ENCODE measurements at places on chromosomes 4 and X.
A peak's percentile ranks its signal among the peaks of the same experiment; 100 is the strongest.

DNA sequence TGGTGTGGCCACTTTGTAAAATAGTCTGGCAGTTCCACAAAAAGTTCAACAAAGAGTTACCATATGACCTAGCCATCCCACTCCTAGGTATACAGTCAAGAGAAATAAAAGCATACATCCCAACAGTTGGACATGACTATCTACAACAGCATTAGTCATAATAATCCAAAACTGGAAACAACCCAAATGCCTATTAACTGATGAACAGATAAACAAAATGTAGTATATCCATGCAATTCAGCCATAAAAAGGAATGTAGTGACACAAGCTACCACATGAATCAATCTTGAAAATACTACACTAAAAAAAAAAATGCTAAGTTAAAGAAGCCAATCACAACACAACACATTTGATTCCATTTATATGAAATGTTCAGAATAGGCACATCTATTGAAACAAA, 16.1 kb downstream of the MED14 start:
- no peak for DNase-seq

DNA sequence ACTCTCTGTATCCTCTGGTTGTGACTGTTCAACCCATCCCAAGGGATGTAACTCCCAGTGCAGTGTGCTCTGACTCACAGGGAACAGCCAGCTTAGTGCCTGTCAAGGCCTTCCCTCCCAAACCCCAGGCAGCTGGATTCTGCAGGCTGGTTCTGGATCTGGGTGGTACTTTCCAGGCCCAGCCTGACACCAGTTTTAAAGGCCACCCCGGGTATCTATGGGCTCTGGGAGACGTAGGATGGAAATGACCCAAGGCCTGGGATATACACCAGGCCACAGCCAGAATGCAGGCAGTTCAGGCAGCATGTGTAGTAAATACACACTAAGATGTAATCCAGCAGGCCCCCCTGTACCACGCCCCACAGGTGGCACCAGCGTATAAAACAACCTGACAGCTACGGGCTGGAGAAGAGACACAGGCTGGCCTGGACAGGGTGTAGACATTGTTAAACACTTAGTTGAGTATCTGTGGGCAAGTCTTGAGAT, 64.2 kb downstream of the SPINK2 start:
- no peak for DNase-seq

DNA sequence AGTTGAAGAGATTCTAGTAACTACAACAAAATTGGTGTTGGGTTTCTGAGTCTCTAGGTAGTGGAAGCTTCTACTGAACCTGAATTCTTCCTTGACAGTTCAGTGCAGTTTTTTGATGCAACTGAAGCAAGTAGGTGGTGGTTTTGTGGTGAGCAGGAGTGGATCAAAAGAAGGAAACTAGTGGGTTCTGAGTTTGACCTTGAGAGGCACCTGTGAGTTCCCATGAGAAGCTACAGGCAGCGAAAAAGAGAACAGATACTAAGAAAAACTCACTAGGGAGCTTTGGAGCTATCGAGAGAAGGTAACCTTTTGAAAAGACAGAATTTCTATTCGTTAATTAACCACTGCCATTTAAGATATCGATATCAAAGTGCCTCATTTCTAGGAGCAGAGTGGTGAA, 145.2 kb downstream of the PDHA2 start:
- DNase-seq, result no peak

DNA sequence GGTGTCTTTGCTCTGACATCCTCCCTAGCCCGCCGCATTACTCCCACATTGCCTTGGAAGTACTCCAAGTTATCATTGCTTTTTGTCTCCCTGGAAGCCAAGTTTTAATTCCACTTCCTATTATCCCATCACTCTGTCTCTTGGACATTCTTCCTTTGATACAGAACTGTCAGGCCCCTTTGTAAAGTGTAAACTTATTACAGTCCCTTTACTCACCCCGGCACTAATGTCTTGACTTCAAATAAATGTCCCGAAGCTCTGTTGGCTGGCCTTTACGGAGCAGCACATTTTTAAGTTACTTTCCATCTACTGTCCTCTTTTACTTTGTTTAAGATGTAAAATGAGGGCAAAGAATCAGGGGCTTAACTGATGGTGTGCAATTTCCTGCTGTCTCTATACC, 223.5 kb upstream of the IGFBP7 start:
- DNase-seq, result no peak

DNA sequence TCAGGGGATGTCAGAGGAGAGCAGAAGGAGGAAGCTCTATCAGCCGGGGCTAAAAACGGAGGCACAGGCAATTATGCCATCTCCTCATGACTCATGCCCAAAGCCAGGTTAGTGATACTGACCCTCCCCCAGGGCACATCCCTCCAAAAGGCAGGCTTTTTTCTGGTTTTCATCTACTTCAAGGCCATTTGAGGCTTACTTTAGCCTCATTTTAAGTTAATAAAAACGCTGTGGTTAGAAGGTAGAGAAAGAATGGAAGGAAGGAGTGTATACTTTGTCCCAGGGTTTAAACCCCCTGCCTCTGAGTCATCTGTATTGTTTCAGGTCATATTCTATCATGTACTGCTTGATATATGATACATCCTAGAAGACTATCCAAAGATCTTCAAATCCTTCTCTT, 89.7 kb upstream of the NDP start:
- no peak for DNase-seq

DNA sequence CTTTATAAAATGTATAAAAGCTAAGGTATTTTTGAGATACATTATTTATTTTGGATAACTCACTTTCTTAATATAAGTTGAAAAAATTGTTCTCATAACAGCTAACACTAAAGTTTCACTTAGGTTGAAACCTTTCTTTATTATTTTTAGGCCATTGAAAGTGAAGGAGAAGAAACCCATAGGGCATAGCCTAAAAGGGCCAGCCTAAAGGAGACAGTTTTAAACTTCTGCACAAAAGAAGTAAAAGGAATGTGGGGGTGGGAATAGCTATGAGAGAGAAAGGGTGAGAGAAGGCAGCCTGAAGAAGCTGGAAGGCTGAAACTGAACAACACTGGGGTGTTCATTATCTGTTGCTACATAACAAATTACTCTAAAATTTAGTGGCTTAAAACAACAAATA, 57.6 kb upstream of the RAPGEF2 start:
- no peak for DNase-seq

DNA sequence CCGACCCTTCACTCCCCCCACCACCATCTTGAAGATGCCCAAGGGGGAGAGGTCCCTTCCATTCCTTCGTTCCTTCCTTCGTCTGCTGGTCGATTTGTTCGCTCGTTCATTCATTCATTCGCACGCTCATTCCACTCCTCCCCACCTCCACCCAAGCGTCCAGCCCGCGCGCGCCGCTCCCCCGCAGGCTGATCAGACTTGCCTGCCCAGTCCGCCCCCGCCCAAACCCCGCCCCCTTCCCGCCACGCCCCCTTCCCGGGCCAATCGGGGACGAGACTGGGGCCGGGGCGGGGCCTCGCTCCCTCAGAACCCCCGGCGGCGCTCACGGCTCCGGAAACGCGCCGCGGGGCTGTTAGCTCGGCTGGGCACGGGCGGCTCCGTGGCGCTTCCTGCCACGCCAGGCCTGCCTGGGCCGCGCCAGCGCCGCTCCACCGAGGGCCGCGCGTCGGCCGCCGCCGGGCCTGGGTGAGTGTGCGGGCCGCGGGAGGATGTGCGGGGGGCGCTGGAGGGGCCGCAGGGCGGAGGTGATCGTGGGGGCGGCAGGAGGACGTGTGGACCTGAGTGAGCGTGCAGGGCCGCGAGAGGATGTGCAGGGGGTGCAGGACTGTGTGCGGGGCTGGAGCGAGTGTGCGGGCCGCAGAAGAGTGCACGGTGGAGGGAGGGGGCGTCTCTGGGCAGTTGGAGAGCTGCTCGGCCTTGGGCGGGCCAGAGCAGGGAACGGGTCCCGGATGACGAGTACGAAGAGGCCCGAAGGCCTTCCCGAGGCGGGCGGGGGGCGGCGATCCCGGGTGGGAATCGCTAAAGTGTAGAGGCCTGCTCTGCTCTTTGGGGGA, at the start of gene ZNF275:
Gene ZNF275, plus strand, starts transcription at position 333 of the 833 bp plus-strand sequence. CDS start 2,527 bp downstream, outside the sequence.
- peak; percentile 76 for DNase-seq

GRCh38 chrX:41449131-41449530, 2.0 kb downstream of the NYX start:
- no peak for DNase-seq

DNA sequence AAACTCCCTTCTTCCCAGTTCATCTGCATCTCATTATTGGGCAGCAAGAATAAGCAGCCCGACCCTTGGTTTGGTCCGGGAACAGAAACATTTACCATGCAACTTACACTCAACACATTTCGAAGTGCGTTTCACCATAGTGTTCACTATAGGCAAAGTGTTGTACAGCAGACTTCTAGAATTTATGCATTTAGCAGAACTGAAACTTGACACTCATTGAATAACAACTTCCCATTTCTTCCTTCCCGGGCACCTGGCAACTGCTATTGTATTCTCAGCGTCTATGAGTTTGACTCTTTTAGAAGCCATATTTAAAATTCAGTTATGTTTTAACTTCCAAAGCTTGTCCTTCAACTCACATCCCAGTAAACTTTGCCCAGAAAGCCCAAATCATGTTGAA, 840.6 kb downstream of the NLGN4X start:
- no peak for DNase-seq

DNA sequence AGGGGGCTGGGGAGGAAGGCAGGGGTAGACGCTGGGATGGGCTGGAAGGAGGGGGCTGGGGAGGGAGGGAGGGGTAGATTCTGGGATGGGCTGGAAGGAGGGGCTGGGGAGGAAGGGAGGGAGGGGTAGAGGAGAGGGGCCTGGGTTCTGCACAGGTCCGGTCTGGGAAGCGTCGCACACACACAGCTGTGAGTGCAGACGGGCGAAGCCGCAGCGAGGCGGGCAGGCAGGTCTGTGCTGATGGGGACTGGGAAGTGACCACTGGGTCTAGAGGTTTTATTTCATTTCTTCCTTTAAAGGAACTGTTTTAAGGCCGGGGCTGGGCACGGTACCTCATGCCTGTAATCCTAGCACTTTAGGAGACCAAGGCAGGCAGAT, 69.1 kb upstream of the MXD4 start:
- no peak for DNase-seq

DNA sequence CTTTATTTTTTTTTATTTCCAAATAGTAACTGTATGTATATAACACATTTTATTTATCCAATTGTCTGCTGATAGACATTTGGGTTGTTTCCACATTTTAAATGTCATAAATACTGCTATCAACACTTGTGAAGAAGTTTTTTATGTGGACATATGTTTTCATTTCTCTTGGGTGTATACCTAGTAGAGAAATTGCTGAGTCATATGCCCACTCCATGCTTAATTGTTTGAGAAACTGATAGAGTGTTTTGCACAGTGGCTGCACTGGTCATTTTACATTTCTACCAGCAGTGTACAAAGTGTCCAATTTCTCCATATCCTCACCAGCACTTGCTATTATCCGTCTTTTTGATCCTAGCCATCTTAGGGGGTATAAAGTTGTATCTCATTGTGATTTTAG, 567.8 kb downstream of the GBA3 start:
- DNase-seq, result no peak

DNA sequence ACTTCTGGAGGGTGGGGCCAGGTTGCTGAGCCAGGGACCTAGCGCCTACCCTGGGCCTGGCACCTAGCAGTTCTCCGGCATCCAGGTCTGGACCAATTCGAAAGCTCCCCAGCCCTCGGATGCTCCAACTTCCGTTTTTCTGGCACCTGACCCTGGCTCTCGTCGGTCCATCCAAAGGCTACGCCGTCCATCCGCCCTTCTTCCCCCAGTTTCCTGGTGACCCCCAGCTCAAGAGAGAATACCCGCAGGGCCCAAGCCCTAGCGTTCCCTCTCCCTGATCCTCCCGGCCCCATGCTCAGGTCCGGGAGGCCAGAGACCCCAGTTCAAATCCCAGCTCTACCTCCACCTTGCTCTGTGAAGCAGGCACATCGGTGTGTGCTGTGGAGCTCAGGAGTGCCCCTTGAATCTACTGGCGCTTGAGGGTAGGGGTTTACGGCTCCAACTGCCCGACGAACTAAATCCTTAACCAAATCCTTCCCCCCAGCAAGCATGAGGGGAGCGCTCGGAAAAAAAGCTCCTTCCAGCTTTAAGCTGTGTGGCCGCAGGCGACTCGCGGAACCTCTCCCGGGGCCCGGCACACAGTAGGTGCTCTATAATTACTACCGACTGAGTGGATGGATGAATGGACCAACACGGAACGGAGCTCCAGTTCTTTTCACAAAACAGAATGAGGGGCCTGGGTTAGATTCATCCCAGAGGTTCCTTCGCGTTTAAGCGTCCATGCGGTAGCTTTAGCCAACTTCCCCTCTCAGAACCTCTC, 1.1 kb downstream of the CRMP1 start:
- DNase-seq, result no peak

DNA sequence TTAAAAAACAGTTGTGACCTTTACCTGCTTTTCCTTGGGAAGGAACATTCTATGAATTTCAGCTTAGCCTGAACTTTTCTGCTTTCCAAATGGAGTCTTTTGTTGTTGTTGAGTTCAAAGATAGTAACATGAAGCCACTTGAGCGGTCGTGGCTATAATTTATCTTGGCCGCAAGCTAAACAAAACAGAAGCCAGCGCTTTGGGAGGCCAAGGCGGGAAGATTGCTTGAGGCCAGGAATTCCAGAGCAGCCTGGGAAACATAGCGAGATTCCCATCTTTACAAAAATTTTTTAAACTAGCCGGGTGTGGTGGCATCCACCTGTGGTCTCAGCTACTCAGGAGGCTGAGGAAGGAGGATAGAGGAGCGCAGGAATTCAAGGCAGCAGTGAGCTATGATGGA, 29.9 kb downstream of the TKTL1 start:
- DNase-seq, result no peak

DNA sequence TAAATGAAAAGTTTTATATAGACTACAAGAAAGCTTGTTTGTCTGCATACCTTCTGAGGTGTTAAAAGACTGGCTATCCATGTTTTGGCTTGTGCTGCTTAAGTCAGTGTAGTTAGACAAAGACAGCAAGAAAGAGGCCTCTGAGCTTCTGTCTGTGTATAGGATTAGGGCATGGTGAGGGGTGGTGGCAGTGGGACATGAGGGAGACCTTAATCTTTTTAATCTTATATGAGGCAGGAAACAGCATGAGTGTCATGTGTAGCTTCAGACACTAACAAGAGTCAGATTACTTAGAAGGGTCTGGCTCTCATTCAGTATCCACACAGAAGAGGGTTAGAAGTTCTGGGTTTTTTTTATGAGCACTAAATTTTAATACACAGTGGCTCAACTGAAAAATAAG, 213.3 kb downstream of the GABRG1 start:
- no peak for DNase-seq

DNA sequence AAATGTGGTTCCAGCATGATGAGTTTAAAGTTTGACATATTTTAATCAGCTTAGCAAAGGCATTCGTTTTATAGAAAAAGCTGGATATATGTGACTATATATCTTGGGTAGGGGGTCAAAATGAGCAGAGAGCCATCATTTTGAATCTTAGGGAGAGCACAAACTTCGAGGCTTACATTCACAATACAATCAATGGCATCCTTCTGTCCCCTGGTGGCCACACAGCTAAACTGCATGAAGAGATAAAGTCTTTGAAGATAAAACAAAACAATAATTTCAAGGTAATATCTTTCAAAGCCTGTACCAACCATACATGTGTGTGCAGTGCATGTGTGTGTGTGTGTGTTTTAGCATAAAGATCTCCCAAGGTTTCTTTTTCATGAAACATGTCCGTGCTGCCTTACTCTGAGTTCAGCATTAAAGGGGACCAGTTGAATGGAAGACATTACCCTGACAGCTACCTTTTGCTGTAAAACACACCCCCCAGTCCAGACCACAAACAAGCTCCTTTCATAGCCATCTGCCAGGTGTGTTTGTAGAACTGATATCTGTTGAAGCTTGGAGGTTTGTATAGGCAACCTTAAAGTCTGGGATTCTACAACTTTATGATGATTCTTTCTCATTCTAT, 22.0 kb downstream of the DYNLT3 start:
- peak; percentile 32 for DNase-seq

GRCh38 chr4:98503676-98504075, 154.7 kb downstream of the TSPAN5 start:
- no peak for DNase-seq

Data from activated T-cell treated with anti-CD3 and anti-CD28 coated beads for 1 hour (primary cell).